ENCODE measurements at places on chromosomes 7 and 10.

DNA sequence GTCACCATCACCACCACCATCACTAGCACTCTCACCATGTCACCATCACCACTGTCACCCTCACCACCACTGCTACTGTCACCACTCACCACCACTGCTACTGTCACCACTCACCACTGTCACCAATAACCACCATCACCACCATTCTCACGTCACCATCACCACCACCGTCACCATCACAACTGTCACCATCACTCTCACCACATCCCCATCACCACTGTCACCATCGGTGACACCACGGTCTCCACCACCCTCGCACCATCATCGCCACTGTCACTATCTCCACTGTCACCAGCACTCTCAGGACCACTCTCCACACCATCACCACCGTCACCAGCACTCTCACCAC lies 130.4 kb downstream of the MAD1L1 start:
- no peak for DNase-seq
- H3K36me3 ChIP-seq = no peaks in the 10 kb centered on the region
- H3K4me3 ChIP-seq = no peak overlapping the region

GRCh38 chr10:2701802-2702201 lies 365.5 kb upstream of the PFKP start:
- H3K27ac ChIP-seq = no peak overlapping the region
- H3K36me3 ChIP-seq = no peaks in the 10 kb centered on the region
- no peaks in the 10 kb centered on the region for H3K27me3 ChIP-seq
- DNase-seq = no peak

DNA sequence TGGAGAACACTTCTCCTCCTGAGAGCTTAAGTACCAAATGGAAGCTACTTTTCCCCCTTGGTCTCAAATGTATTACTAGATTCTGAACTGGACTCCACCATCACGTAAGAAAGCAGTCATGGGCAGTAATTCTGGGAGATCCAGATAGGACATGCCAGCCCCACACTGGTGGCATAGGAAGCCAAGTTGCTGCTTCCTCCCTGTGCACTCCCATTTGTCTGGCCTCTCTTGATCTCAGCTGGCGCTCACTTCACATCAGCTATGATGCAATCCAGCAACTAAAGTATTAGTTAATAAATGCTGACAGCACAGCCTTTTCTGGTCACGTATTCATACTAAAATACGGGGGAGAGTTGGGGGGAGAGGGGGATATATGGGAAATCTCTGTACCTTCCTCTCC lies 3.4 kb upstream of the IL6 start:
- DNase-seq = no peak
- no peak overlapping the region for H3K27ac ChIP-seq
- H3K27me3 ChIP-seq = no peaks in the 10 kb centered on the region
- no peak overlapping the region for H3K4me3 ChIP-seq

GRCh38 chr7:4681218-4681851 lies 760 bp upstream of the FOXK1 start:
- no peaks in the 10 kb centered on the region for H3K4me1 ChIP-seq
- no peak for DNase-seq
- no peak overlapping the region for H3K4me3 ChIP-seq
- no peaks in the 10 kb centered on the region for H3K36me3 ChIP-seq

DNA sequence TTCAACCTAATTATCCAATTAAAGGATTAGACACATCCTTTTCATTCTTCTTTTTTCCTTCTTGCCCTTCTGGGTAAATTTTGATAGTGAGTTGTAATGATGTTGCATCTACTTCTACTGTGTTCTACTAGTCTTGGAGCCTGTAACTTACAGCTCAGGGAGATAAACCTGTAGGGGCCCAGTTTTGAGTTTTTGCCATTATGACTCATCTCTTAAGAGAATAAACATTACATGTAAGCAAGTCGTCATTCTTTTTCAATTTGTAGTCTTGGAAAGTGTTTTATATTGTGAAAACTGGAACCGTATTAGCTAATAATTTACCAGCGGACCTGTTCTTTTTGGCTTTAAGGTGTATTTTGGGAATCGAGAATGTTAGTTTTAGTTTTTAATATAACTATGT lies 89.7 kb upstream of the RPA3 start:
- H3K27ac ChIP-seq = no peak overlapping the region
- no peak for DNase-seq
- no peaks in the 10 kb centered on the region for H3K27me3 ChIP-seq
- no peaks in the 10 kb centered on the region for H3K4me1 ChIP-seq

DNA sequence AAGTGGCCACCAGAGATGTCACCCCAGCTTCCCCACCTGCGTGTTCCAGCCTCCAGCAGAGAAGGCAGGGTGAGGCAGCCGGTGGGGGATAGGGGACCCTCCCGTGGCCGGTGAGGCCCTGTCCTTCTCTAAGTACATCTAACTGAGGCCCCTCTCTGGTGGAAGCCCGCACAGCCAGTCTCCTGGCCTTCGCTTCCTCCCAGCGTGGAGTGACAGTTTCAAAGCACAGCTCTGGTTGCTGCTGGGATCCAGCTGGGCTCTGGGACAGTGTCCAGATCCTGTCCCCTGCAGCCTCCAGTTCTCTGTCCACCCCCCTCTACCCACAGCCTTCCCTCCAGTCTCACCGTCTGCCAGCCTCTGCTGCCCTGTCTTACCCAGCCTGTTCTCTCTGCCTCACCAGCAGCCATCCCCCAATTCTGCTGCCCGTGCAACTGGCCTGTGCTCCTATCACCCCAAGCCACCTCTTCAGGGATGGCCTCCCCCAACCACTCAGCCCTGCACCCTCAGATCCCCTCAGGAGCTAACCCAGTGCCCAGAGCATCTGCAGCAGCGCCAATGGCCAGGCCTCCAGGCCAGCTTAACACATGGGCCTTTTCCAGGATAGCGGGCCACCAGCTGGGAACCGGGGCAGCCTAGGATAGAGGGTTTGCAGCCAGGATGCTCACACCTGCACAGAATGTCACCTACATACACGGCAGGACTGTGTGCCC lies 16.3 kb upstream of the SH2B2 start:
- no peaks in the 10 kb centered on the region for H3K4me1 ChIP-seq
- no peak overlapping the region for H3K27ac ChIP-seq
- H3K36me3 ChIP-seq = no peaks in the 10 kb centered on the region
- H3K4me3 ChIP-seq = no peak overlapping the region
- H3K27me3 ChIP-seq = no peaks in the 10 kb centered on the region
- no peak for DNase-seq

Measured in cardiac muscle cell (in vitro differentiated cells and primary cell).